Activated gamma-delta T cell (primary cell): ENCODE measurements at places on chromosomes 4 and X.

DNA sequence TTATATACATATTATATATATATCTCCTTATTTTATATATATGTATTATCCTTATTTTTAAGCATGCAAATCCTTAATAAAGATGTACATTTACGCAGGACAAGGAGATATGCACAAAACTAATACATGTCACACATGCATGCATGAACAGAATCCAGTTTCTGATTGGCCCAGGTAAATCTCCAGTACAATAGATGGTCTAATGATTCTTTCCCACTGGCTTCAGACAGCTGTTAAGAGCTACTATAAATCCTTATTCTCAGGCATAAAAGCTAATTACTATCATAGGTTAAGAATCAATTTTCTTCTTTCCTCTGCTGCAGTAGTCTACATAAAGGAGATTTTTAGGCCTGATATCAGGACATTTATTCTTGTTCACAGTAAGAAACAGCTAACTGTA, 689.8 kb downstream of the KCTD8 start:
- no peak for DNase-seq

DNA sequence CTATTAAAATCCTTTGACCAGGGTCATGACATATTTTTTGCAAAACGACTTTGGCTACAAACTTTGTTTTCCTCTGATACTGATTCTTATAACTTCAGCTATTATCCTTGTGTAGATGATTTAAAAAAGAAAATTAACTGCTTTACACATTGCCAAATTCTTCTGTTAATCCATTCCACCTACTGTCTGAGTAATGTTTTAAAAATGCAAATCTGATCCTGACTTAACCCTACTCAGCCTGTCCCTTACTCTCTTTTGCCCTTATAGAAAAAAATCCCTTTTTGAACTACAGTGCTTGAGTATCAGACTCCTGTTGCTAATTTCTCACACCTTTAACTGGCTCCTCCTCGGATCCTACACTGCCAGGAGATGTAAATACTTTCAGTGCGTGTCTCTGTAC, 723.1 kb downstream of the ADGRL3 start:
- DNase-seq, result no peak

DNA sequence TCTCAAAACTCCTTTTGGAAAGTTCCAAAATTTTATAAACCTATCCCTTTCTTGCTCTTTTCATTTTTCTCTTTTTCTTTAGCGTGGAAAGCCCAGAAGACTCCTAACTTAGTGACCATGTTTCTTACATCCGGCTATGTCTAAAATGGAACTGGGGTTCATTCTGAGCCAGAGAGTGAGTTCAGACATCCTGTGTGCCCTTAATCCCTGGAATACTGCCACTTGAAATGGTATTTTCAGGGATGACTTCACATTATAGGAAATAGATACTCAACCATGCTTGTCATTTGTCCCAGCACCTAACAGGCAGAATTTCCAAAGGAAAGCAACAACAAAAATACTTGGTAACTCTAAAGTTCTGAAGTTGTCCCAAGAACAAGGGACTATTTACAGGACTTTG, 379.6 kb downstream of the ARHGAP24 start:
- DNase-seq, result no peak

GRCh38 chrX:72127332-72127731, 4.4 kb downstream of the RTL5 start:
- no peak for DNase-seq

GRCh38 chrX:129843459-129844306, at the start of gene ZDHHC9:
ZDHHC9 (minus strand) TSS chrX:129843886; CDS start chrX:129841945, 1,941 bp downstream.
- DNase-seq, result peak; percentile 58

GRCh38 chr4:33453916-33454315, 2733.7 kb downstream of the PCDH7 start:
- DNase-seq, result no peak

DNA sequence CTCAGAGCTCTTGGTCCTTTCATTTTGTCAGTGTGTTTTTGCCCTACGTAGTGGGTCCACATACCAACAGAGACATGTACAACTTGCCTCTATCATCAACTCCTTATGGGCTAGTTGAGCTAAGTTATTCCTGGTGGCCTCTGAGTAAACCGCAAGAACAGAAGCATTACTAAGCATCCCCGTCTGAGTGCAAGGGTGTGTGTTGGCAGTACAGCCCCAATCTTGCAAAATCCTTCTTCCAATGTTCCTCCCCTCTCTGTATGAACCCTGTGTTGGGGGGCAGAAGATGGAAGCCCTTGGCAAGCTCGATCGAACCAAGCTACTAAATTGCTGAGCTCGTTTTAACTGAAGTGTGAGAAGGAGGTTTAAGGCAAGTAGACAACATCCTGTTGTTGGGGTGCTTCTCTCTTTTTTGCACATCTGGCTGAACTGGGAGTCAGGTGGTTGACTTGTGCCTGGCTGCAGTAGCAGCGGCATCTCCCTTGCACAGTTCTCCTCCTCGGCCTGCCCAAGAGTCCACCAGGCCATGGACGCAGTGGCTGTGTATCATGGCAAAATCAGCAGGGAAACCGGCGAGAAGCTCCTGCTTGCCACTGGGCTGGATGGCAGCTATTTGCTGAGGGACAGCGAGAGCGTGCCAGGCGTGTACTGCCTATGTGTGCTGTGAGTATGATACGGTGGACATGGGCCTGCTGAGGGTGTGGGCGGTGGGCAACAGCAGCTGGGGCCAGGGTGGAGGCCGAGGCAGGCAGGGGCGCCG, at the start of gene SH2D1A:
TSS of gene SH2D1A (plus strand) at position 447 of the 760 bp plus-strand sequence. CDS start at position 527, 80 bp downstream.
- peak; percentile 3 for DNase-seq

GRCh38 chrX:39161611-39162255, 360.5 kb downstream of the MID1IP1 start:
- no peak for DNase-seq

DNA sequence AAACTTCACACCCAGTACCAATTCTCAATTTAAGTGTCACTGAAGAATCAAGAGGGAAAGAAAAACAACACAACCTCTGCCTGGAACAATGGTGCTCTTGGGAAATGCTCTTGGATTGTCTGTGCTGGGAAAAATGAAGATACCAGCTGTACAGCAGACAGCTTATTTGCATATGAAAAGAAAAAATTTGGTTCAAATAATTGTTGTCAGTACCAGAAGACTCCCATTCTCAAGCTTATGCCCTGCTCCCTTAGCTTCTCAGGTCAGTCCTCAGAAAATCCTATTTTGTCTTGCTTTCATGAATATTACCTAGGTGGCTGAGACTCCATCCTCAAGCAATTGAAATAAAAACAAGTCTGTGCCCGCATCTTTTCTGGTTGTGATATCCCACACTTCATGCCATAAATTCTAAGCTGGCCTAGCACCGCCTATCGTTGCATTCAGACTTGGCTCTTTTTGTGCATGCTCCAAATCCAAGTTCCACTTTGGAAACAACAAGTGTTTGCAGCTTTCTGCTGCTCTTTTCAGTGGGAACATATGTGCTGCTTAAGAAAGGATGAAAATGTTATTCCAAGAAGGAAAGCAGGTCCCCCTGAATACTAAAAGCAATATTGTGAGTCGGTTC, 431.6 kb downstream of the INPP4B start:
- no peak for DNase-seq

DNA sequence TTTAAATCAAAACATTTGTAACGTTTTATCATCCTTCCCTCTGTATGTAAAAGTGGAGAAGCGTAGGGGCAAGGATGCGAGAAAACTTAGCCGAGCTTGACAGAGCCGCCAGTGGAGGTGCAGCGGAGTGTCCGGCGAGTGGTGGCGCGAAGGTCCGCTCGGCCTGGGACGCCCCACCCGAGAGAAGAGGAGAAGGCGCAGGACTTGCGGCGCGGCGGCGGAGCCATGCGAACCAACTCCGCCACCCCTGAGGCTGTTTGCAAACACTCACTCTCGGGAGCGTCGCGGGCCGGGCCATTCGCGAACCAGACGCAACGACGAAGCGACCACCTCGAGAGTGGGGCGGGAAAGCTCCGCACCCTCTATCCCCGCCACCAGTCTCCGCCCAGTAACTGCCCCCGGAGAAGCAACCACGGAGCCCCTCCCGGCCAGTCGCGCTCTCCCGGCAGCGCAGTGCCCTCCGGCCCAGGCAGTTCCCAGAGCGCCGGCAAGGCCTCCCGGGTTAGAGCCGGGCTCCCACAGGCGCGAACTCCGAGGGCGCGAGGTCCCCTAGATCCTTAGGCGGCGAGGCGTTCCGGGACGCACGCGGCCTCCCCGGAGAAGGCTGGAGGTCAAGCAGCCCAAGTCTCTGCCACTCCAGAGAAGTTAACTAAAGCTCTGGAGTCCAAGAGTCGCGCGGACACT, 2.3 kb upstream of the MAB21L2 start:
- peak; percentile 2 for DNase-seq

- no peak for DNase-seq
Observed at GRCh38 chr4:54908763-54909162, 216.6 kb downstream of the KDR start.

DNA sequence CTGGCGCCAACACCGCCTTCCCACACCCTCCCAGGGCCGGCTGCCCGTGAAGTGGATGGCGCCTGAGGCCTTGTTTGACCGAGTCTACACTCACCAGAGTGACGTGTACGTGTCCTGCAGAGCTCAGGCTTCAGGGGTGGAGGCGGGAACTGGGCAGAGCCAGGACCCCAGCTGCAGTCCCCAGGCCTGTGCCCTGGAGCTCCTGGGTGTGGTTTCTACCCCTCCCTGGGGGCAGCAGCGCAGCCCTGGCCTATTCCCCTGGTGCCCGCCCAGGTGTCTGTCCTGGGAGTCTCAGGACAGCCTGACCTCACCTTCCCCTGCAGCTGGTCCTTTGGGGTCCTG, 13.1 kb downstream of the FGFR3 start:
- DNase-seq, result no peak

- DNase-seq, result no peak
Observed at GRCh38 chr4:167786504-167786903, 305.8 kb upstream of the ANXA10 start.

DNA sequence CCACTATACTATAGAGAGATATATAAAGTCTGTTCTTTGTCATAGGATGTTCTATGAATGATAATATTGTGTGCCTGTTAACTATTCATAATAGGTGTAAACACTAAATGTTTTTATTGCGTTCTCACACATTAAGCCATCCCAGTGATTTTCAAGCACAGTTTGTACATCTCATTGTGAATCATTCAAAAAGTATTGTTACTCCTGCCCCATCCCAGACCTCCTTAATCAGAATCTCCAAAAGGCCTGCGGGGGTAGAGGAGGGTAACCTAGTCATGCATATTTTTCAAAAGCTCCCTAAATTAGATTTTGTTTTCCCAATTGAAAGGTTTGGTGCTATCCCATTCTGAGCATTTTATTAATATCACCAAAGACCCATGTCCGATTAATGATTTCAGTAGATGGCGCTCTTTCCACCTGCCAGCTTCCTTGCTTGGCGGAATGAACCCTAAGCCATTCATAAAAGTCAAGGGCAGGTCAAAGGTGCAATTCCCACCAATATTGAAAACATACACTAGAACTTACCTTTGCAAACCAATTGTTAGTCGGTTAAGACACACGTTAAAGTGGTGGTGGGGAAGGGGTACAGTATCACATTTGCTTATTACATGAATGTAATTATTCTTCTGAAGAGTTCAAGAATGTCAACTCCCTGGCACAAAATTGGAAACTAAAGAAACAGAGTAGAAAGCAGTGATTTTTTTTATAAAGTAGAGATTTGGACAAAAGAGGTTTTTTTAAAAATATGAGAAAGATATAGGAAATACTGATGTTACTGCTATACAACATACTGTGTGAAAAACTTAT, 5.8 kb upstream of the TET2 start:
- DNase-seq, result no peak

- DNase-seq, result no peak
Observed at GRCh38 chr4:105546086-105546485, 6.3 kb upstream of the ARHGEF38 start.

DNA sequence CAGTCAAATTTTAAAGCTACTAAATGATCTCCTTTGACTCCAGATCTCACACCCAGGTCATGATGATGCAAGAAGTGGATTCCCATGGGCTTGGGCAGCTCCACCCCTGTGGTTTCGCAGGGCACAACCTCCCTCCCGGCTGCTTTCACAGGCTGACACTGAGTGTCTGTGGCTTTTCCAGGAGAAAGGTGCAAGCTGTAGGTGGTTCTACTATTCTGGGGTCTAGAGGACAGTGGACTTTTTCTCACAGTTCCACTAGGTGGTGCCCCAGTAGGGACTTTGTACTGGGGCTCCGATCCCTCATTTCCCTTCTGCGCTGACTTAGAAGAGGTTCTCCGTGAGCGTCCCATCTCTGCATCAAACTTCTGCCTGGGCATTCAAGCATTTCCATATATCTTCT, 845.2 kb downstream of the PCDH18 start:
- no peak for DNase-seq

- DNase-seq, result no peak
Observed at GRCh38 chr4:97496298-97496873, 646.9 kb downstream of the STPG2 start.

DNA sequence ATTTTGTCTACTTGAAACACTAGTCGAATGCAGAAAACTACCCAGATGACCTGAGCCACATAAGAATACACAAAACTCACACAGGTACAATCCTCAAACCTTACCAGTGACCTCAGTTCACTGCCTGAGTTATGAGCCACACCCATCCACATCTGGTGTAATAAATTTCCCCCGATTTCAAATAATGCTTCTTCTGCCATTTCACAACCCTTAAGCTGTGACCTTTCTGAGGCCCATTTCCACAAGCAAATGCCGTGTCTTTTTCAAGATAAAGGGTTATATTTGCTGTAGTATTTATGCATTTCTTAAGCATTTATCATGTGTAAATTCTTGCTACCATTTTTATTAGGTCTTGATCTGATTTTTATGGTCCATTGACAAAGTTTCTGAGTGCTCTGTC, 1.8 kb upstream of the ARHGEF38 start:
- no peak for DNase-seq

- no peak for DNase-seq
Observed at GRCh38 chr4:38673130-38673978, 9.4 kb downstream of the KLF3 start.

- peak; percentile 2 for DNase-seq
Observed at GRCh38 chr4:142845293-142846107, 601 bp downstream of the INPP4B start.

- DNase-seq, result no peak
Observed at GRCh38 chr4:95550115-95550987, 1.6 kb upstream of the UNC5C start.

GRCh38 chr4:81827577-81828202, 356.0 kb upstream of the RASGEF1B start:
- no peak for DNase-seq

GRCh38 chr4:88597970-88598660, 5.8 kb downstream of the HERC3 start:
- DNase-seq, result no peak

- DNase-seq, result no peak
Observed at GRCh38 chr4:187179086-187180058, 455.7 kb upstream of the FAT1 start.
